ENCODE measurements at places on chromosomes 11 and 22. TPM values are rescaled to one million over a fixed set of nuclear protein-coding genes. Genes with fewer than 3 reads are reported as not detected.

- no peak for DNase-seq
- no peaks in the 10 kb centered on the region for H3K4me1 ChIP-seq
- no peak overlapping the region for H3K27ac ChIP-seq
- no peaks in the 10 kb centered on the region for H3K36me3 ChIP-seq
- no peaks in the 10 kb centered on the region for H3K27me3 ChIP-seq
- no peak overlapping the region for H3K4me3 ChIP-seq
These were observed 28.7 kb upstream of the VPREB1 start for GRCh38 chr22:22215659-22216449.

- H3K36me3 ChIP-seq: no peaks in the 10 kb centered on the region
- no peaks in the 10 kb centered on the region for H3K4me1 ChIP-seq
- no peaks in the 10 kb centered on the region for H3K27me3 ChIP-seq
These were observed 1080.8 kb downstream of the BRD1 start for GRCh38 chr22:48746789-48747425.

DNA sequence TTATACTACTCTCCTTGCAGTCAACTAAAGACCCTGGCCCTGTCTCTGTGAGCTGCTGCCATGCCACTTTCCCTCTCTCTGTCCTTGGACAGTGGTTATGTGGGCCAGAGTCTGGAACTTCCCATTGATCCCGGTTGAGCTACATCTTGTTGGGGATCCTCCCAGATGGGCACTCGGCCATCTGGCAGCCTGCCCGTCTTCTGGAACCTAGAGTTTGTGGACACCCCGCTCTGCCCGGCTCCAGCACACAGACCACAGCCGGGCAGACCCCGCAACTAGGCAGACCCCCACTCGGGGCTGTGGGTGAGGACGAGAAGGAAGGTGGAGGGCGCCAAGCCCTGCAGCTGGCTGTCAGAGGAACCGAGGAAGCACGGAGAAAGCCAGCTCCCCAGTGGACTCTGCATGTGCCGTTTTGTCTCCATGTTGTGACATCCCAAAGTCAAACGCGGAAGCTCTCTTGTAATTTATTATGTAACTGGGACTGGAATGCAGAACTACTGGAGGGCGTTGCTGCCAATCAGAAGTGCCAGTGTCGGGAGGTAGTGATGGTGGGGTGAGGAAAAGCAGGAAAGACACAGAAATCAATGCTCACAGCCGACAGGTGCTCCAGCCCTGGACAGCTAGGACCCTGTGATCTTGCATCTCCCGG is 207.7 kb downstream of the CEP164 start:
- no peak overlapping the region for H3K4me3 ChIP-seq
- H3K36me3 ChIP-seq: no peaks in the 10 kb centered on the region
- no peak overlapping the region for H3K27ac ChIP-seq
- H3K4me1 ChIP-seq: no peaks in the 10 kb centered on the region
- H3K27me3 ChIP-seq: no peaks in the 10 kb centered on the region
- DNase-seq: peak; percentile 64

DNA sequence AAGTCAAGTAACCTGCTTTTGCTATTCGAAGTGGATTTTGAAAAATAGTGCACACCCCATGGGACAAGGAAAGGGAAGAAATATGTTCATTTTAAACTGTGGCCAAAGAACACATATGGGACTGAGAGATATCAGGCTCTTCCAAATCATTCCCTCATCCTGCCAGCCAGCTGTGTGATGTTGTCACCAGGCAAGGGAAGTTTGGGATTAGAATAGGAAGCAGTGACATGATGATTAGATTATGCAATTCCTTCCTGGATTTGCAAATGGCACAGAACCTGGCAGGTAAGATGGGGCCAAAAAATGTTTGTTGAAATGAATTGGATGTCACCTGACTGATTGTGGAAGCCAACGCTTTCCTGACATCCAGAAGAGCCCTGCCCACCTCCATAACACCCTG is 4.9 kb upstream of the SCN3B start:
- DNase-seq: no peak
- no peak overlapping the region for H3K27ac ChIP-seq
- H3K36me3 ChIP-seq: no peaks in the 10 kb centered on the region
- H3K4me3 ChIP-seq: no peak overlapping the region

- H3K4me1 ChIP-seq: peaks cover 54% of the 10 kb centered on the region
- H3K27me3 ChIP-seq: no peaks in the 10 kb centered on the region
- H3K27ac ChIP-seq: peak overlapping the region; percentile 32
- H3K4me3 ChIP-seq: no peak overlapping the region
These were observed 37.4 kb downstream of the CTNND1 start for GRCh38 chr11:57798905-57799559.

- no peak for DNase-seq
- H3K36me3 ChIP-seq: peaks cover 11% of the 10 kb centered on the region
- peak overlapping the region; percentile 84 for H3K4me3 ChIP-seq
- peaks cover 17% of the 10 kb centered on the region for H3K4me1 ChIP-seq
These were observed 875 bp downstream of the TCP11L1 start for GRCh38 chr11:33040033-33040861.

GRCh38 chr11:69546735-69547370 is 65.4 kb downstream of the LINC01488 start:
- H3K4me1 ChIP-seq: peaks cover under 1% of the 10 kb centered on the region
- no peak for DNase-seq
- no peaks in the 10 kb centered on the region for H3K27me3 ChIP-seq
- H3K27ac ChIP-seq: no peak overlapping the region

DNA sequence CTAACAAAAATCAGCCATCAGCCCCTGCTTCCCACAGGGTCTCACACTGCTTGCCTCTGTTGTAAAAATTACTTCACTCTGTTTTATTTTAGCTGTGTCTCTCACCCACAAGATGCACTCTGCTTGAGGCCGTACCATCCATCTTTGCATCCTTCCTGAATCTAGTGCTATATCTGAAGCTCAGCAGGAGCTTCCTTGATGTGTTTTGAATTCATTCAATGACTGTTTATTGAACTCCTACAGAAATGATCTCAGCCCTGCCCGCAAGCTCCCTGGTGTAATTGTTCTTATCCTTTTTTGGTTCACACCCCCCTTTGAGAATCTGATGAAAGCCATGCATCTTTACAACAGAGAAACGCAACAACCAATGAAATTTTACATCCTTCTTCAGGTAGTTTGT is 310.2 kb upstream of the ZC3H12C start:
- H3K27me3 ChIP-seq: no peaks in the 10 kb centered on the region
- no peak overlapping the region for H3K27ac ChIP-seq
- no peak overlapping the region for H3K4me3 ChIP-seq
- no peaks in the 10 kb centered on the region for H3K36me3 ChIP-seq

DNA sequence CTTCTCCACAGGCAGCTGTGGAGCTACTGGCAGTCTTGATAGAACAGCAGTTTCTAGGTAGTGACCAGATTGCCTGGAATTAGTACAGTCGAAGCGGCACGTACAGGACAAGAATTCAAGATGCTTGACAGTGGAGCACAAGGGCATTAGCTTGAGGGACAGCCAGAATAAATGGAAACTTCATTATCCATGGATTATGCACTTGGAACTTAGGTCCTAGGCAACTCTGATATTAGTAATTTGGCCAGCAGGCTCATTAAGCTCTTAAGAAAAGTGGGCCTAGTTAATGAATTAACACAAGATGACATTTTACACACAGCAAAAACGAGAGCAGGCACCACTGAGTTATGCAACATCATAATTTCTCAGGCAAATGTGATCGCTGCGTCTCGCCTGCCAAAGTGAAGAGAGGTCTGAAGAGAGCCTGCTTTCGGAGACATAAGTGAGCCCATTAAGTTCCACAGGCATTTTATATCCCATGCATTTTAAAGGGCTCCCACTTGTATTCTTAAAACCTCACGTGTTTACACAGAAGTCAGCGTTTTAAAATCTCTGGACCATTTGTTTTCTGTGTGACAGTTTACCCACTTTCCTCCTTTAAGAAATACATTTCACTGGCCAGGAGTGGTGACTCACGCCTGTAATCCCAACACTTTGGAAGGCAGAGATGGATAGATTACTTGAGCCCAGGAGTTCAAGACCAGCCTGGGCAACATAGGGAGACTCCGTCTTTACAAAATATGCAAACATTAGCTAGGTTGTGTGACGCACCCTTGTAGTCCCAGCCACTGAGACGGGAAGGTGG is 66.2 kb downstream of the COMMD9 start:
- H3K4me3 ChIP-seq: no peak overlapping the region
- no peaks in the 10 kb centered on the region for H3K4me1 ChIP-seq
- H3K27ac ChIP-seq: no peak overlapping the region
- no peaks in the 10 kb centered on the region for H3K36me3 ChIP-seq

DNA sequence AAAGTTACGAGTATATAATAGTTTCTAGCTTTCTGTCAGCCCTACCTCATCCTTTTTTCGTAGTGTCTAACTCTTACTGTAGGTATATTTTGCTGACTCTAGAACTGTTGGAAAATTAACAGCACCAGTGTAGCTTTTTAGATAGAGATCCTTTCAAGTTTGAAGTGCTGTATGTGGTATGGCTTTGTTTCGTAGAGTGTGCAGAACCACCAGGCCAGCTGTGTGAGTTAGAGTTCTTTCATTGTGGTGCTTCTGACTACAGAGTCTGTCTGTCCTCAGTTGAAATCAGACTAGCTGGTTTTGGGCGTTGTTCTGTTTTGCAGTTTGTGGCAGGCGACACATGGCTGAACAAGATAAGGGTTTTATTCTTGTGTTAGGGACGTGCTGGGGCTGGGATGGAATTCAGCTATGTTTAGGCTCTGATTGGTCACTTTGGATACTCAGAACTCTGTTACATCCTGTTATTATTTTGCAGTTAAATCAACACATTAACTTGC is 3.2 kb downstream of the ARHGEF12 start:
- DNase-seq: peak; percentile 70
- no peaks in the 10 kb centered on the region for H3K27me3 ChIP-seq
- H3K4me1 ChIP-seq: peaks cover 71% of the 10 kb centered on the region
- no peaks in the 10 kb centered on the region for H3K36me3 ChIP-seq

- H3K36me3 ChIP-seq: no peaks in the 10 kb centered on the region
- H3K27ac ChIP-seq: no peak overlapping the region
- no peak for DNase-seq
- H3K4me3 ChIP-seq: no peak overlapping the region
- H3K27me3 ChIP-seq: no peaks in the 10 kb centered on the region
These were observed 26.4 kb upstream of the OR8D2 start for GRCh38 chr11:124346311-124346955.

DNA sequence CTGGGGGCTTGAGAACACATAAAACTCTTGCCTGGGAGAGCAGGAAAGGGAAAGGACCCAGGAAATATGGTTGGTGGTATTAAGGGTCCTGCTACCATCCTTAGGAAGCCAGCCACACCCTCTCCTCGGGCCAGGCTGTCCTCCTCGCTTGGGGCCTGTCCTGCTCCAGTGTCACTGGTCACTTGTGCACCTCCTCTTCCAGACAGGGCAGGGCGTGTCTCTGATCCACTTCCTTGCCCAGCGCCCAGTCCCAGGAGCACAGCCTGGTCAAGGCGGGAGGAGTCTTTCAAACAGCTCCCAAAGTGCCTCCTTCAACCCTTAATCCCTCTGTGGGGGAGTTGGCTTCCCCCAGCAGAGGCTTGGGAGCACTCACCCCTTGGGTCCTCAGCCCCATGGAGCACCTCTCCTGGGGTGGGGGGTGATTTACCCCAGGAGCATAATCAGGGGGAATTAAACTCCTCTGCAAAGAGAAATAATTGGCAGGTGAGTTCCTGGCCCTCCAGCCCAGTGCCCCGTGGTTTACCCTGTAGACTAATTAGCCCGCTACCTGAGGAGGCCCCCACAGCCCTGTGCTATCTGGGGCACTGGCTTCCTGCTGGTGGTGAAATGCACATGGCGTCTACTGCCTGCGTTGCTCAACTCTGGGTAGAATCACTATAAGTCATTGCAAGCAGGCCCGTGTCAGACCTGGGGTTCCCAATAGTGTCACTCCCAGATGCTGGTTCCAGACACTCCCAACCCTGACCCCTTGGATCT is 8.0 kb downstream of the TMPRSS6 start:
- no peaks in the 10 kb centered on the region for H3K36me3 ChIP-seq
- H3K4me1 ChIP-seq: no peaks in the 10 kb centered on the region
- no peaks in the 10 kb centered on the region for H3K27me3 ChIP-seq
- DNase-seq: no peak
- H3K4me3 ChIP-seq: no peak overlapping the region
- H3K27ac ChIP-seq: no peak overlapping the region

DNA sequence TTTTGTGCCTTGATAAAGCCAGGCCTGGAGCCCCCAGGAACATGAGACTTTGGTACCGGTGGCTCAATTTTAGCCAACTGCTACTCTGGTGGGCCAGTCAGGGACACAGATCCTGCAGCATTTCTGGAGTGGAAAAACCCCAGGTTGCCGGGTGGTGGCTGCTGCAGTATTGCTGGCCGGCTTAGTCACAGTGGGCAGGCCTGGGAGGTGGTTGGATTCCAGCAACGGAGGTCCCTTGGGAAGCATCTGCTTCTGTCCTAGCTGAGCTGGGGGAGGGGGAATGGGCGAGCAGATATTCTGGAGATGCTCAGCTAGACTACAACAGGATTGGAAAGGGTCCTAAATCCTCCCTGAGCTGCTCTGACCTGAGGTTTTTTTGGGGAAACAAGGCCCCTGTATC is 31.6 kb upstream of the ACCSL start:
- H3K27ac ChIP-seq: peak overlapping the region; percentile 38
- H3K4me1 ChIP-seq: no peaks in the 10 kb centered on the region
- H3K27me3 ChIP-seq: no peaks in the 10 kb centered on the region
- no peak overlapping the region for H3K4me3 ChIP-seq
- DNase-seq: peak; percentile 85
- no peaks in the 10 kb centered on the region for H3K36me3 ChIP-seq

The OR8K5 gene
- not detected for total RNA-seq

The OR51B4 gene
- total RNA-seq: not detected

The TOB2 gene
- total RNA-seq: 55.3 TPM

The SPI1 gene
- 23.1 TPM for total RNA-seq

The MAPK8IP1 gene
- total RNA-seq: 8.9 TPM

The LRRC4C gene
- total RNA-seq: 2.7 TPM

The CTTN gene
- total RNA-seq: 67.0 TPM

The TBX1 gene
- total RNA-seq: 0.24 TPM

The TEX12 gene
- not detected for total RNA-seq

The MUC15 gene
- total RNA-seq: not detected

The ANO1 gene
- 29.4 TPM for total RNA-seq

The KCNJ5 gene
- 23.3 TPM for total RNA-seq

The PRG3 gene
- total RNA-seq: not detected
